ENCODE measurements at places on chromosomes 3 and 15. TPM values are rescaled to one million over a fixed set of nuclear protein-coding genes. Genes with fewer than 3 reads are reported as not detected.

GRCh38 chr3:86702381-86702958 is 288.5 kb downstream of the VGLL3 start:
- DNase-seq = no peak

SNX33 gene
- 37.0 TPM for total RNA-seq

DNA sequence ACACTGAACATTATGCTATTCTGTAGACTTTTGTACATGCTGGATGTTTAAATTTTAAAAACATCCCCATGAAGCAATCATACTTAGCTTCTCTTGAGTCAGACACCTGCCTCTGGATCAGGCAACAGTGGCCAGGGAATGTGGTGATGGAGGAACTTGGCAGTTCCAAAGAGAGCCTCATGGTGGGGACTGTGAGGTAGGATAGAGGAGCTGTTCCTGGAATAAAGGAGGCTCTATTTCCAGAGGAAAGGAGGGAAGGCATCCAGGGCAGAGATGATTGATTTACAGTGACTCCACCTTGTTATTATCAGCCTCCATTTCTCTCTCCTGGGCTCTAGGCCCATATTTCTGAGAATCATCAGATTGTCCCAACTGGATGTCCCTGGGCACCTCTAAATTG is 35.0 kb upstream of the ABHD17C start:
- no peak for DNase-seq

DNA sequence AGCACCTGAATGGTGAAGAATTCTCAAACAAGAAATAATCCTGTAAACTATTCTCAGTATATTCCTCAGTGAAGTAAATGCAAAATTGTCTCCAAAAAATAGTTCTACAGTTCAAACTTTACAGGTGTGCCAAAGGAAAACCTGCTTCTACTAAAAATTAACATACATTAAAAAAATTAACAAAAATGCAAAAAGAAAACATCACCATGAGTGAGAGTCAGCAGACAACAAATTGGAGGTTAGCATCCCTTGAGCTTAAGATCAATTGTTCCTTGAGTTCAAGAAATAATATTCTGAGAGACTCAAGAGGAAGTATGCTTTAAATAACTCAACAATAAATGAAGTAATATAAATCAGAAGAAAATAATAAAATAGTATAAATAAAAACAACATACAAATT is 278.4 kb upstream of the MME start:
- no peak for DNase-seq

DNA sequence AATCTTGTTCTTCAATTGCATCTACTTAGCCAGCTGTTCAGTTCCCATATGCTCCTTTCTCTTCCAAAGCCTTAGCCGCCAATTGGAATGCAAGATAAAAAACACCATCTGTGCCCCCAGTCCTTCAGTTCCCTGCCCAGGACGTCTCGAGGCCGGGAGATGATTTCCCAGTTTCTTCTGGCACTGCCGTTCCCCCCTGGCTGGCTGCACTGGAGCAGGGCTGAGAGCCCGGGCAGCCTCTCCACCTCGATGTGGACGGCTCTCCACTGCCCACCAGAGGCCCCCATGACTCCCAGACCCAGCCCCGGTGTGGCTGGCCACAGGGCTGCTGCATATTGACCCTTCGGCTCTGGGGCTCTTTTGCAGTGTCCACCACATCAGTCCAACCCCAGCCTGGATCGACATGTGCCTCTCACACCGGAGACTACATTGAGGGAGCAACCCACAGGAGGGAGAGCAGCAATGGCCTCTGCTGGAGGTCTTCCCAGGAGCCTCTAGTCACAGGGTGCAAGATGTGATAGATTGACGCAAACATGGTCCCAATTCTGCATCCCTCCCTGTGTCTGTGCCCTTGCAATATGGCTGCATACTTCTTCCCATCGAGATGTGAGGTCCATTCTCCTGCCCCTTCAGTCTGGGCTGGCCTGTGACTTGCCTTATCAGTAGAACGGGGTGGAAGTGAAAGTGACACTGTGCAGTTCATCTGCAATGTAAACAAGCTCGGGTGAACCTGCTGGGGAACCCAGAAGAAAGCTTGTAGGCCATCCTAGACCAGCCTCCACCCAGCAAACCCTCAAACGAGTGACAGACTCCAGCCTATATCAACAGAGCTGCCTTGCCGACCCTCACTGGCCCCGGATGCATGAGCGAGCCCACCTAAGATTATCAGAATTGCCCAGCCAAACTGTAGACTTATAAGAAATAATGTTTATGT is 52.3 kb upstream of the PRR20G start:
- DNase-seq = no peak

CIAO2A gene
- 55.8 TPM for total RNA-seq

DNA sequence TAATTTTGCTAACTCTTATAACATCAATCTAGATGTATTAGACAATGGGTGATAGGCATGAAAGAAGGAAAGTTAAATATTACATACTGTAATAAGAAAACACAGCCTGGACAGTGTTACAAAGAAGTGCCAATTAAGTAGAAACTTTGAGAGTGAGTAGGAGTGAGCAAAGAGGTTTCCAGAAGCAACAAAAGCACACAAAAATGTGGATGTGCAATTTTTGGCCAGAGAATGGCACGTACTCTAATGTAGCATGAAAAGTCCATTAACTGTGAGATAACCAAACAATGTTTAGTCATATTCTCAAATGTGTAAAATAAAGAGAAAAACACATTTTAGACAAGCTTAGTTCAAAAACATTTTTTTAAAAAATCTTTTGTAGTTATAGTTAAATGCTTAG is 567.3 kb downstream of the ROBO1 start:
- DNase-seq = no peak

AADACL2 gene
- not detected for total RNA-seq

CNTN3 gene
- total RNA-seq = 1.1 TPM

- no peak for DNase-seq
Measured at GRCh38 chr15:25739687-25740121, 123.4 kb downstream of the ATP10A start.

- no peak for DNase-seq
Measured at GRCh38 chr15:66535056-66535455, 29.9 kb downstream of the ZWILCH start.

ASB14 gene
- total RNA-seq = not detected

All from upper lobe of left lung (tissue), 6 donors.